ENCODE measurements at places on chromosomes 13 and 19. TPM values are rescaled to one million over a fixed set of nuclear protein-coding genes. Genes with fewer than 3 reads are reported as not detected.

GRCh38 chr13:106274551-106275203 lies 260.8 kb downstream of the EFNB2 start:
- no peak for DNase-seq

DNA sequence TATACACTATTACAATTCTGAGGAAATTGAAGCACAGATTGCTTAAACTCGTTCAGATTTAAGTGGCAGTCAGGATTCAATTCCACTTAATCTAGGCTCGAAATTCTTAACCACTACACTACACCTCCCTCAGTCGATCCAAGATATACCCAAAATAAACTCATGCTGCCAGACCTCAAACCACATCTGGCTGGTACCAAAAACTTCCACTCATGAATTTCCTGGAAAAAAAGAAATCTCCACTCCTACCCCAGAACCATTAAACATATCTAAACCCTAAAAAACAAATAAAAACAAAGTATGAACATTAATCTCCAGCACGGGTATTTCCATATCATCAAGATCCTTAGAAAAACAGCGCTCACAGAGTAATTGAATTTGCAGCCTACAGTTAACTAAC lies 1.1 kb downstream of the ZFP30 start:
- DNase-seq: no peak

DNA sequence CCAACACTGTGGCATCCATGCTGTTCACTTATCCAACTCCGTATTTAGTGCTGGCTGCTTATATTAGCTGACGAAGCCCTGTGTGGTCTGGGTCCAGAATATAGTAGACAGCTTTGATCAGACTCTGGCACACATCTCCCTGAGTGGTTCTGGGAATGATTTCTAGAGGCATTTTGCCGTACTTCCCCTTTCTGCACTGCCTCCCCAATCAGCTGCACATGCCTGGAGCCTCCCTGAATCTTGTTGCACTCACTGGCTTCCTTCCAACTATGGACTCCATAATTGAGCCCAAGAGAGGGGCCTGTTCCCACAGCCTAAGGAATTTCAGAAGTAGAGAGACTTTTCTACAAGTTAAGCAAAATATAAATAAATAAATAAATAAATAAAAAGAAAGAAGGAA lies 30.4 kb upstream of the PCDH8 start:
- no peak for DNase-seq

DNA sequence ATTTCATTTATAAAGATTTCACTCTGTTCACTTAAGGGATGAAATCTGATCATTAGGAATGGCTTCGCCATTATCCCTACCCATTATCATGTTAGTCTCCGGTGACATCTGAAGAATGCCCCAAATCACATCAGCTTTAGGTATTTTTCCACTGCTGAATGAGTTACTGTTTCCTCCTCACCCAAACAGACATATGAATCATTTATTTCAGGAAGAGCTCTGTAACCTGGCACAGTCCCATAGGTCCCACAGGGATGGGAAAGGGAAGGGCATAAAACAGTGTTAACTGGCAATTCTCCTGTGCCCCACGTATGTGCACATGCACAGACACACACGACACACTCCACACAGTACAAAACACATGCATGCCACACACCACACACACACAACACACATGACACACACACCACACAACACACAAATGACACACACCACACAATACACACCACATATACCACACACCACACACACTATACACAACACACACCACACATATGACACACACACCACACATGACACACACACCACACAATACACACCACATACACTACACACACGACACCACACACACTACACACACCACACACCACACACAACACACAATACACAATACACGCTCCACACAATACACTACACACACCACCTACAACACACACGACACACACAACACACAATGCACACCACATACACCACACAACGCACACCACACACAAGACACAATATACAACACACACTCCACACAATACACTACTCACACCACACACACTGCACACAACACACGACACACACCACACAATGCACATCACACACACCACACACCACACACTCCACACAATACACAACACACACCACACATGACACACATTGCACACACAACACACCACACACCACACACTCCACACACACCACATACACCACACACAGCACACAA lies 15.4 kb downstream of the TMEM255B start:
- DNase-seq: no peak

DNA sequence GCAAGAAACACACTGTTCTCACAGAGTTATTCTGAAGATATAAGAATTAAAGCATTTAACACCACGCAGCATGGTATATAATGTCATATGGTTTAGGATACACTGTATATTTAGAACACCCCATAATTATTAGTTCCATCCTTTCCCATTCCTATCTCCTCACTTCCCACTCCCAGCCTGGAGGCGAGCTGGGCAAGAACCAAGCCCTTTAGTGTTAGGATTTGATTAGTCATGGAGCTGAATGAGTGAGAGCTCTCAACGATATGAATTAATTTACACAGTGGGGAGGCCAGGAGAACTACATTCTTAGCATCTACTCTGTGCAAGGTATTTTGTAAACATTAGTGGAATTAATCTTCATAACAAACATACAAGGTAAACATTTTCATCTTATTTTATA lies 934.3 kb downstream of the DIAPH3 start:
- DNase-seq: no peak

GRCh38 chr13:21701460-21701859 lies 30.6 kb downstream of the FGF9 start:
- DNase-seq: no peak

- no peak for DNase-seq
Observed at GRCh38 chr13:93218583-93218982, 8.0 kb upstream of the GPC6 start.

DNA sequence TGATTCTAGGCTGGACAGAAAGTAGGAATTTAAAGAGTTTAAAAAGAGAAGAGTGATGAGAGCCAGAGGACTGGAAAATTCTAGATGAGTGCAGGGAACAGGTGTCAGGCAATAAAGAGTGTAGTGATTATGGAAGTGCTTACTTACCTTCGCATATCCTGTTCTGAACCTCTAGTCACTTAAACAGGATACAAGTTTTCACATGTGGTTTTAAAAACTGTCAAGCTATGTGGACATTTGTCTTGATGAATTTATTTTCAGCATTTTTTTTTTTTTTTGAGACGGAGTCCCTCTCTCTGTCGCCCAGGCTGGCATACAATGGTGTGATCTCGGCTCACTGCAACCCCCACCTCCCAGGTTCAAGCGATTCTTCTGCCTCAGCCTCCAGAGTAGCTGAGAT lies 34.3 kb upstream of the IL17D start:
- no peak for DNase-seq

GRCh38 chr13:77584106-77584505 lies 48.6 kb downstream of the SCEL start:
- DNase-seq: no peak

DNA sequence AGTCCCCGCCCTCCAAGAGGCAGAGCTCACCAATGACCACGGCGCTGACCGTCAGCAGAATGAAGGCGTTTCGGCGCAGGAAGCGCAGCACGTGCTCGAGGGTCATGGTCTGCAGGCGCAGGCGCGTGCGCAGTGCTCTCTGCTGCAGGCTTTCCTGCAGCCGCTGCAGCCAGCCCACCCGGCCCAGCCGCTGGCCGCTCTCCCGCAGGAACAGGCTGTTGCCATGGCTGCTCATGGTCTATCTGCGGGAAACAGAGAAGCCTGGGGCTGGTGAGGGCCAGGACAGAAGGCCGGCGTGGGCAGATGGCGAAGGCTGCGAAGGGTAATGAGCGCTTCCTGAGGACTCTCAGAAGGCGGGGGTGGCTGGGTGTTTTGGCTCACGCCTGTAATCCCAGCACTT lies 7.0 kb downstream of the SLC1A6 start:
- no peak for DNase-seq

DNA sequence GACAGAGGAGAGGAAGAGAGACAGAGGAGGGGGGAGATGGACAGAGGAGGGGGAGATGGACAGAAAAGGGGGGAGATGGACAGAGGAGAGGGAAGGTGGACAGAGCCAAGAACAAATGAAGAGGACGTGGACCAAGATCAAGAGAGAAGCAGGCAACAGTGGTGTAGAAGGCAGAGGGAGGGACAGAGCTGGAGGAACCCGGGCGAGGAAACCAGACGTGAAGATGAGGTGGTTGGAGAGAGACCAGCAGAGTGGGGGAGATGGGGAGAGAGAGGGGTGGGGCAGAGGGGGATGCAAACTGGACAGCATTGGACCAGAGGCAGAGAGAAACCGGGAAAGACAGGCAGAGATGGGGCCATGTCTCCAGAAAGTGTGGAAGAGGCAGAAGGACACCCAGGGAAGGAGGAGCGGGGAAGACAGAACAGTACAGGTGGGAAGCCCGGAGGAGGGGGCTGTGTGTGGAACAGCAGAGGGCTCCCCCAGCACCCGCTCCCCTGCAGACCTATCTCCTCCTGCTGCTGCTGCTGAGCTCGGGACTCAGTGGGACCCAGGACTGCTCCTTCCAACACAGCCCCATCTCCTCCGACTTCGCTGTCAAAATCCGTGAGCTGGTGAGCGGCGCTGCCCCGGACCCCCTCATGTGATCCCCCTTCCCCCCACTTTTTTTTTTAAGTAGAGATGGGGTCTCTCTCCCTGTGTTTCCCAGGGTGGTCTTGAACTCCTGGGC lies 1.3 kb downstream of the FLT3LG start:
- DNase-seq: peak; percentile 29

GRCh38 chr19:10748927-10749434 lies 31.1 kb downstream of the DNM2 start:
- DNase-seq: peak; percentile 76

The FLT3 gene
- total RNA-seq: 0.12 TPM

The LRRC4B gene
- total RNA-seq: 2.9 TPM

The CLEC17A gene
- not detected for total RNA-seq

The ZNF530 gene
- 3.7 TPM for total RNA-seq

The APOC1 gene
- 2.7 TPM for total RNA-seq

The SARS2 gene
- total RNA-seq: 17.7 TPM

The RASL11A gene
- total RNA-seq: 26.1 TPM

The PGLYRP2 gene
- total RNA-seq: not detected

All from left cardiac atrium (tissue), 4 donors.